Activated CD4-positive, CD25-positive, alpha-beta regulatory T cell (primary cell): ENCODE measurements at places on chromosomes 16 and 17.

DNA sequence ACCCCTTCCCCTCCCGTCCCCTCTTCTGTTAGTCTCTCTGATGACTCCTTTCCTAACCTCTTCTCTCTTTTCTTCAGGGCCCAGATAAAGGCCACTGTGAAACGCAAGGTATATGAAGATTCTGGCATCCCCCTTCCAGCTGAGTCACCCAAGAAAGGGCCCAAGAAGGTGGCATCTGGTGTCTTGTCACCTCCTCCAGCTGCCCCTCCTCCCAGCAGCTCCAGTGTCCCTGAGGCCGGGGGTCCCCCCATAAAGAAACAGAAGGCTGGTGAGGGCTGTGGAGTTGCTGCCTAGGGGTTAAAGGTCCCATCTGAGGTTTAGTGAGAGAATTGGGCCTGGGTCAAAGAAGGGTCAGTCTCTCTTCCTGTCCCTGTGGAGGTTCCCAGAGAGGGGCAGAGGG is 4.0 kb downstream of the RNASEK start:
- no peak for DNase-seq

GRCh38 chr17:73165616-73166404 is 1.0 kb downstream of the SSTR2 start:
- DNase-seq, result no peak

- no peak for DNase-seq
Measured at GRCh38 chr16:1180549-1181403, 27.9 kb downstream of the CACNA1H start.

DNA sequence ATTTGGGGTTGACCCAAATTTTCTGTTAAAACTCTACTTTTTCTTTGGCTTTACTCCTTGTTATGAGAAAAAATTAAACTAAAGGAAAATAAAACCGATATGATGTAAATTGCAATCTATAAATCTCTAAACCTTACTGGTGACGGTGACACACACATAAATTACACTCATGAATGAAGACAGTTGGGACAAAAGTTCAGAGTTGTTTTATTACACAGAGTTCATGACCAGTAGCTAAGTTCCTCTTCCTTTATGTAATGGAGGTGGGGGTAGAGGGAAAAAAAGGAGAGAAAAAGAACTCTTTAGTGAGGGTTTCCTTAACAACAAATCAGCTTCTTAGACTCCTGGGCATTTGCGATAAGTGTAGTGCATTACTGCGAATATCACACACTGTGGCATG is 220.7 kb downstream of the KCNJ2 start:
- DNase-seq, result no peak

DNA sequence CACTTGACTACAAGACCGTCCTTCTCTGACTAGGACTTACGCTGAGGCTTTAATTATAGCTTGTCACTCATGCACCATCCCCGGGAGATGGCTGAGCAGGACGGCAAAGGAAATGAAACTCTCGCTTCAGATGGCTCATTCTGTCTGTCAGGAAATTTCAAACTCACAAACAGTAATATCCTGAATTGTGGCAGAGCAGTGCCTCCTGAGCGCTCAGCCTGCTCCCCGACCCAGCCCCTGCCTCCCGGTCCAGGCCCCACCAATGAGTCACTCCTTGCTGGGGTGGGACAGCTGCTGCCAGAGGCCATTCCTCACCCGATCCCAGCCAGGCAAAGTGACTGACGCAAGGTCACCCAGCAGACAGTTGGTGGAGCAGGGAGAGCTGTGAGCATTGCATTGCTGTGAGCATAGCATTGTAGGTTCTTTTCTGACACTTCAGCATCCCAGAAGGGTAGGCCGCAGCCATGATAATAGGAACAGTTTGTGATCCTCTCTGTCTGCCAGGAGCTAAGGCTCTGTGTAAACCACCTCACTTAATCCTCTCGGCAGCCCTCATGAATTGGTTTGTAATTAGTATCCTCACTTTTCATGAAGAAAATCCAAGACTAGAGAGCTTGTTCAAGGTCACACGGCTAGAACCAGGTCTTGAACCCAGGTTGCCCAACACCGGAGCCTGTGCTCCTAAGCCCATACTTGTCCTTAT is 20.9 kb downstream of the CCDC182 start:
- DNase-seq, result no peak

GRCh38 chr17:1918346-1919162 is 88.7 kb downstream of the RPA1 start:
- no peak for DNase-seq

GRCh38 chr16:52786091-52786490 is 239.1 kb upstream of the TOX3 start:
- DNase-seq, result no peak

DNA sequence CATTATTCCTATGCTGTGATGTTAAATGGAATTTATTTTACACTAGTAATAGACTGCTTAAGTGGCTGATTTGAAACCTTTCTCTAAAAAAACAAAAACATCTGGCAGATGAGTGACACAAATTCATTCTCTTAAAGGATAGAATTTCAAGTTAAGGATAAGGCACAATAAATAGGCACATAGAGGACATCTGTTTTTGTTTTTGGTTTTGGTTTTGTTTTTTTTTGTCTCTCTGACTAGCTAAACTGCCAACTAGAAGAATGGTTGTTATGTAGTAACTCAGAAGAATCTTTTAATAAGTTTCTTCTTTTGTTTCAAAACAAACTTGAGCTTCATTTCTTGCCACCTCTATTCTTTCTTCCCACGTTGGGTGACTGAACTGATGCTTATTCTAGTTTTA is 5.1 kb upstream of the VPS4A start:
- DNase-seq, result no peak

GRCh38 chr16:80233097-80233835 is 307.5 kb upstream of the DYNLRB2 start:
- no peak for DNase-seq

GRCh38 chr16:25692351-25692741 is 587 bp downstream of the HS3ST4 start:
- no peak for DNase-seq

- DNase-seq, result peak; percentile 25
Measured at GRCh38 chr16:66984892-66985311, 3.5 kb upstream of the CES4A start.

- no peak for DNase-seq
Measured at GRCh38 chr17:36930583-36930900, 6.7 kb upstream of the LHX1 start.

DNA sequence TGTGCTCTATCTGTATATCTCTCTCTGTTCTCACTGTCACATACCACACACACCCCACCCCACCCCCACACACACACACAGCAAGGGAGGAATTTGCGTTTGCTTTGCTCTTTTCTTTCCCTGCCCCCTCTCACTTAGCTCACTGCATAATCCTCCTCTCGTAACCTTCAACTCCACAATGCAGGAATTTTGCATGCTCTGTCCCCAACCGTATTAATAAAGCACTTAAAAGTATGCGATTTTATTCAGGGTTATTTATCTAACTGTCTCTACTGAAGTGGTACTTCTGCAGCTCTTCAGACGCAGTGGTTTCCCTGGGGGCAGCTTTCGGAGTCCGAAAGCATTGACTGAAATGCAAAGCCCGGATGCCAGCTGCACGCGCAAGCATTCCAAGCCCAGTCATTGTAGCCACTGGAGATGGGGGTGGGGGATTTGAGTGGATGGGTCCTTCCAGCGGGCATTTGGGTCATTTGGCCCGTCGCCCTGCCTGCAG is 105.4 kb upstream of the RBFOX1 start:
- no peak for DNase-seq

DNA sequence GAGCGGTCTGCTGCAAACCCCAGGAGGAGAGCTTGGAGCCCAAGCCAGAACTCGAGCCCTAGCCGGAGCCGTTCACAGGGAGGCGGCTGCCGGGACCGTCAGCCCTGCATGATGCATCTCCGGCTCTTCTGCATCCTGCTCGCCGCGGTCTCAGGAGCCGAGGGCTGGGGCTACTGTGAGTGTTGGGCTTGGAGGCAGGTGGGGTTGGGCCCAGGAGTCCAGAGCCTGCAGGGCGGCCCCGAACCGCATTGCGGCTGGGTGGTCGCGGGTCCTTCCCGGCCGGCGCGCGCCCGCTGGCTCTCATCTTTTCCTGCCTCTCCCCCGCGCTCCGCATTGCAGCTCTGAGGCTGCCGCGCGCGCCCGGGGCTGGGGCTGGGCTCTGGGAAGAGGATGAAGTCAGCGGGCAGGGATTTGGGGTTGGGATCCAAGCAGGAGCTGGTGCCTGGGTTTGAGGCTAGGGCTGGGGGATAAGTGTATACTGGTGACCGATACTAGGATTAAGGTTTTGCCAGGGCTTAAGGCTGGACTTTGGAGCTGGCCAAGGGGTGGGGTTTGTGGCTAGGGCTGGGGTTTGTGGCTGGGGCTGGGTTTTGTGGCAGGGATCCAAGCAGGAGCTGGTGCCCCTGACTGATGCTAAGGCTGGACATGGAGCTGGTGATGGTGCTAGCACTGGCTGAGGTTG is 532 bp downstream of the CNTNAP1 start:
- no peak for DNase-seq

DNA sequence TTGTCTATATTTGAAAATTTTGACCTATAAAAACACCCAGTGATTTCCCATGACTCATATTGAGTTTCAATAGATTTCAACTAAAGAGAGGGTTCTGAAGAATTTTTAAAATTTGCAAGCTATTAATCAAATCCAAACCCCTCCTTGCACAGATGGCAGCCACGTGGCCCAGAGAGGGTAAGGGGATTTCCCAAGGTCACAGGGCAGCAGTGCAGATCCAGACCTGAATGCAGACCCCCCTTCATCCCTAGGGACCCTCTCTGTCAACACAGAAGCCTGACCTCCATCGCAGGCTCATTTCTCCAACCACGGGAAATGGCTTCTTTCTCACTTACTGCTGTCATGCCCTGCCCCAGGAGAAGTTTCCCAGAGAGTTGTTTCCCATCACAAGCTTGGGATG is 24.7 kb upstream of the CES5A start:
- DNase-seq, result no peak

GRCh38 chr16:69040144-69040909 is 65.1 kb upstream of the HAS3 start:
- no peak for DNase-seq

DNA sequence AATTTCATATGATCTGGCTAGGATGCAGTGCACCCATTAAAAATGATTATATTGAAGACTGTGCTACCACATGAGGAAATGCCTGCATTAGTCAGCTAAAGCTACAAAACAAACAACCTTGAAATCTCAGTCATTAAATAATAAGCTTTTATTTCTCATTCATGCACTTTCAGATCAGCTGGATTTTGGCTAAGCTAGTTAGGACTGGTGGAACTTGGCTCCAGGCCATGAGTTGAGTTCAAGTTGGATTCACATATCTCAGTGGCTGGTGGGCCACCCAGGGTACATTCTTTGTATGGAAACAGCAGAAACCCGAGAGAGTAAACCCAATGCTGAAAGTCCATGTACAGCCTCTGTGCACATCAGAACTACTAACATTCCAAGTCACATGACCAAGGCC is 6.4 kb upstream of the SLFN12L start:
- DNase-seq, result no peak

DNA sequence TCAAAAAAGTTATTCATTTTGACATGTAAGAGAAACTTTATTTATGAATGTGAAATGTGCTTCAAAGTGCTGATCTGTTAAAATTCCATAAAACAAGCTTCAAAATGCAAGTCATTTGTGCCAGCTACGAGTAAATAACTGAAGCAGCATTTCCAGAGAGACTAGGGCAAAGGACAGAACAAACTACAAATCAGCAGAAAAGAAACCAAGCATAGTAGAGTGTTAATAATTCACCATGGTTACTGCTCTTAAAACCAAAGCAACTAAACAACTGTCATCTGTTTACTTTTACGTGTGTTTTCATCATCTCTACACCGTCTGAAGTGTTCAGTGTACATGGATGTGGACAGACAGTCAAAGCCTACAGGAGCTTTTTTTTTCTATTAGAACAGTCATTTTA is 1.6 kb upstream of the ASPA start:
- DNase-seq, result no peak

DNA sequence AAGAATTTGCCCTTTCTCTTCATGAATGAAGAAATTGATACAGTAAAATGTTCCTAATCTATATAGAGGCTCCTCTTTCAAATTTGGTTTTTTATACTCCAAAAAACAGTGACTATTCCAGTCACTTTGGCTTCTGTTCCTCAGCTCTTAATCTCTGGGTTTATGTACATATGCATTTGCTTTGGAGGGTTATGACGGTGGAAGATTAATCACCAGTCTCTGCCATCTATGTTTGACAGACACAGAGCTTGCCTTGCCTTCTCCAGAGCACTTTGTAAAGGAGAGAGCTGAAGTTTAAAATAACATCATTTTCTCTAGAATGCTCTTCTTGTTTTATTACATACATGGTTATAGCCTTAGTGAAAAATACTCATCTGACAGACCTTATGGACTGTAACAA is 99.3 kb downstream of the NLK start:
- no peak for DNase-seq

DNA sequence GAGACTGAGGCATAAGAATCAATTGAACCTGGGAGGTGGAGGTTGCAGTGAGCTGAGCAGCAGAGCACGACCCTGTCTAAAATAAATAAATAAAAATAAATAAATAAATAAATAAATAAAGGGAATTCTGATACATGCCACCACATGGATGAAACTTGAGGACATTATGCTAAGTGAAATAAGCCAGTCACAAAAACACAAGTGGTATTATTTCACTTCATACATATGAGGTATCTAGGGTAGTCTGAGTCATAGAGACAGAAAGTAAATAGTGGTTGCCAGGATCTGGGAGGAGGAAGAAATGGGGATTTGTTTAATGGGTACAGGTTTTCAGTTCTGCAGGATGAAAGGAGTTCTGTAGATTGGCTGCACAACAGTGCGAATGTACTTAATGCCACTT is 16.3 kb downstream of the PIPOX start:
- no peak for DNase-seq

DNA sequence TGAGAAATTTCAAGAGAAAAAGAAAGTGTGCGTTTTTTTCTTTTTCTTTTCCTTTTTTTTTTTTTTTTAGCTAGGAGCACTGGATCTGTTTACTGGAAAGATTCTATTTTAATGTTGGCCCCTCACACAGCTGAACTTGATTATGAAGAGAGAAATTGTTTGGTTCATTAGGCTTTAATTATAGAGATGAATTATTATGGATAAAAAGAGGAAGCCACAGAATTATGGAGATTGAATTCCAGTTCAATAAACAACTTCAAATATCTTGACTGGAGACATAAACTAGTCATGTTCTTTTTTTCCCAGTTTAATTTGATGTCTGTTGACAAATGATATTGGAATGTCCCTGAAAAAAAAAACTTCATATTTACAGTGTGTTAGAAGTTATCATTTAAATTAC is 152.0 kb upstream of the HS3ST3A1 start:
- DNase-seq, result no peak

- no peak for DNase-seq
Measured at GRCh38 chr17:45298546-45299285, 18.1 kb downstream of the MAP3K14 start.

DNA sequence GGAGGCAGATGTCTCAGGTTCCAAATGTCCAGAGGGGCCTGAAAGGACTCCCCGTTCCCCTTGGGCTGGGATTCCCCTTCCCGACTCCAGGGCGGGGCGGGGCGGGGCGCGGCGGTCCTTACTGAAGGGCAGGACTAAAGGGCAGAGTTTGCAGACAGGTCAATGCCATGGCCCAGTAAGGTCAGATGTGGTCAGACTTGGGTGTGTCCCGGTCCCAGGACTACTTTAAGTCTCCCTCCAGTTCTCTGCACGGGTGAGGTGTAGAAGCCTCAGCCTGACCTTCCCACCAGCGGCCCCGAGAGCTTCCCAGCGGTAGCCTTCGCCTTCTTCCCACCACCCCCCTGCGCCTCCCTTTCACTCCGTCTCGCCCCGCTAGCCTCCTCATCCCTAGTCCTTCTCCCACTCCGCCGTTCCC is 532 bp downstream of the KDM6B start:
- no peak for DNase-seq
